ENCODE measurements at places on chromosomes 13 and 19.

DNA sequence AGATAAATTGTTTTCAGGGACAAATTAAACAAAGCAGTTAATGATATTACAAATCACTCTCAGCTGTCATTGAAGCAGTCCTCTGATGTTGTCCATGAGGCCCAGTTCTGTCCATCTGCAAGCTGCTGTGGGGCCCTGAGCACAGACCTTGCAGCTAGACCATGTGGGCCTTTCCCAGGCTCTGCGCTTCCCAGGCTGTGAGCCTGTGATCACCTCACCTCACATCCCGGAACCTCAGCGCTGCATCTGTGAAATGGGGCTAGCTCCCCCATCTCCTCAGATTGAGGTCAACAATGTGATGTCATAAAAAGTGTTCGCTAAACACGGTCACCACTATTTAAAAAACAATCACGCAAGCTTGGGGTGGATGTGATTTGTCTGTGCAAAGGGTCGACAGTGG, 51.9 kb upstream of the UQCRFS1 start:
- no peak for DNase-seq

DNA sequence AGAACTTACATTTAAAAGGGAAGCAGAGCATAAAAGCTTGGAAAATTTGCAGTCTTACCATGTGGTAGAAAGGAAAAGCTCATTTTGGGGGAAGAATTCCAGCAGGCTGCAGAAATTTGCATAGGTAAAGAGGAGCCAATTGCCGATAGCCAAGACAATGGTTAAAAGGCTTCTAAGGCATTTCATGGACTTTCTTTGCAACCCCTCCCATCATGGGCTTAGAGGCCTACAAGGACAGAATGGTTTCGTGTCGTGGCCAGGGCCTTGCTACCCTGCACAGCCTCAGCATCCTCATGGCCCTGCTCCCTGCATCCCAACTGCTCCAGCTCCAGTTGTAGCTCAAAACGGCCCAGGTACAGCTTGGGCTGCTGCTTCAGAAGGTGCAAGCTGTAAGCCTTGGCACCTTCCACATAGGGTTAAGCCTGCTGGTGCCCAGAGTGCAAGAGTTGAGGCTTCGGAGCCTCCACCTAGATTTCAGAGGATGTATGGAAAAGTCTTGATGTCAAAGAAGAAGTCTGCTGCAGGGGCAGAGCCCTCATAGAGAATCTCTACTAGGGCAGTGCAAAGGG, 420.3 kb downstream of the PCDH17 start:
- no peak for DNase-seq

- no peak for DNase-seq
Observed at GRCh38 chr19:49436381-49437017, 4.8 kb downstream of the SLC17A7 start.

DNA sequence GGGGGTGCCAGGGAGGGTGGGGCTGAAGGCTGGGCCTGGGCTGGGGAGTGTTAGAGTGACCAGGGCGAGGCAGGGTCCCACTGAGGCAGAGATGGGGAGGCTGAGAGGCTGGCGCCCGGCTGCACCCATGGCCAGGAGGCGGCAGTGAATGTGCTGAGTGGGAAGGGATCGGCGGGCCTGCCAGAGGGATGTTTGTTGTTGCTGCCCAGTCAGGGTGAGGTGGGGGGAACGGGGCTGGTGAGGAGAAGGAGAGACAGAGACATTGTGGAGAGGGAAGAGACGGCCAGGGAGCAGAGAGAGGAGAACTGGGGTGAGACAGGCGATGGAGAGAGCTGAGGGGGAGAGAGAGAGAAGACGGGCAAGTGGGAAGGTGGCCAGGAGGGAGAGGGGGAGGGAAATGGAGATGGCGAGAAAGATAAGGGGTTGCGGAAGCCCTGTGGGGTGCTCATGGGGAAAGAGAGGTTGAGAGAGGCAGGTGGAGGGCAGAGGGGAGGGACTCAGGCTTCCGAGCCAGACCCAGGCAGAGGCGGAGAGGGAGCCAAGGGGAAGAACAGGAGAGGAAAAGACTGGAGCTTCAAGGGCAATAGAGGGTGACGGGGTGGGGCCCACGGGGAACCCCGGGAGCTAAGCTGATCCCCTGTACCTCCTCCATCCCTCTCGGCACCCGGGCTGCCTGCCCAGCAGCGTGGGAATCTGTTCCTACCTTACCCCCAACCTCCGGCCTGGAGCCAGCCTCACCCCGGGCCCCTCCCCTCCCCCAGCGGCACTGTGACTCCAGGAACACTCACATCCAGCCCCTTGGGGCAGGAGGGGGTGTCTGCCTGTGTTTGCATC, 690 bp upstream of the B3GNT8 start:
- DNase-seq: peak; percentile 16

DNA sequence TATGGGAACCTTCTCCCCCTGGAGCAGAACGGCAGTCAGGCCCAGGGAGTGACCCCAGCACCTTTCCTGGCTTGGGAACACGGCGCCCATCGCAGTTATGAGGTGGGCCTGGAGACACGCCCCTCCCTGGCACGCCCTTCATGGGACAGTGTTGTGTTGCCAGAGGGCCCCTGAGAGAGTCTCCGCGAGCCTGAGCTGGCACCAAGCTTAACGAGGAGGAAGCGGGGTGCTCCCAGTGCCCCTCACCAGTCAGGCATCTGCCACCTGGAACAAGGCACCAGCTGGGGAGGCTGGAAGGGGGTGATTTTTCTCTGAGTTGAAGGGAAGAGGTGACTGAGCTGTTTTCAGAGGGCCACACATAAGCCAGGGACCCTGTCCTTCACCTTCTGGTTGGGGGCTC, 180.6 kb downstream of the KDM4B start:
- no peak for DNase-seq

- DNase-seq: no peak
Observed at GRCh38 chr13:94267581-94268366, 211.7 kb downstream of the DCT start.

DNA sequence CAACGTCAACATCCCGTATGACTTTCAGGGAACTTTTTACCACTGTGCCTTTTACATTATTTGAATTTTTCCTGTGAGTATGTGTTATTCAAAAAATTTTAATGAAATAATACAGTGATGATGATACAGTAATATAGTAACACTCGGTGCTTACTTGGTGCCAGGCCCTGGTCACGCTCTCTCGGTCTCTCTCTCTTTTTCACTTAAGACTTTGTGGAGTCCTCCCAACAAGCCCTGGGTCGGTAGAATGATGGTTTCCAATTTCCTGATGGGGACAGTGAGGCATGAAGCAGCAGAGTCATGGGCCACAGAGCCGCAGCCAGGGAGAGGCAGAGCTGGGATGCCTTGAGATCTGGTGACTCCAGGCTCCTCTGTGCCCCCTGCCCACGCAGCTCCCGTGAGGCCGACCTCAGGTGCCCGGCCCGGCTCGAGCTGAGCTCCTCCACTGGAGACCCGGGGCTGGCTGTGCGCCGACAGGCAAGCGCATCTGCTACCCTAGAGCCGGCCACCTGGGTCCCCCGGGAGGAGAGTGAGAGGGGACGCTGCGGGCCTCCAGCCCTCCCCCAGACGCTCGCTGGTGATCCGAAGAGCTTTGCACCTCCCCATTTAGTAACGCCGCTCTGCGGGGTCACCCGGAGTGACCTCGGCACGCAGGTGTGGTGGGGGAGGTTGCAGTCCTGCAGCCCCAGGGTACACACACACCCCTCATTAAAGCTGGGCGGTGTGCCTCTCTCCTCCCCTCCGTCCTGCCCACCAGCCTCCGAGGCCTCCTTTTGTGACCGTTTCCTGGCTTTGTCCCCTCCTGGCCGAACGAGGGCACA, 4.4 kb upstream of the SBK3 start:
- DNase-seq: no peak

DNA sequence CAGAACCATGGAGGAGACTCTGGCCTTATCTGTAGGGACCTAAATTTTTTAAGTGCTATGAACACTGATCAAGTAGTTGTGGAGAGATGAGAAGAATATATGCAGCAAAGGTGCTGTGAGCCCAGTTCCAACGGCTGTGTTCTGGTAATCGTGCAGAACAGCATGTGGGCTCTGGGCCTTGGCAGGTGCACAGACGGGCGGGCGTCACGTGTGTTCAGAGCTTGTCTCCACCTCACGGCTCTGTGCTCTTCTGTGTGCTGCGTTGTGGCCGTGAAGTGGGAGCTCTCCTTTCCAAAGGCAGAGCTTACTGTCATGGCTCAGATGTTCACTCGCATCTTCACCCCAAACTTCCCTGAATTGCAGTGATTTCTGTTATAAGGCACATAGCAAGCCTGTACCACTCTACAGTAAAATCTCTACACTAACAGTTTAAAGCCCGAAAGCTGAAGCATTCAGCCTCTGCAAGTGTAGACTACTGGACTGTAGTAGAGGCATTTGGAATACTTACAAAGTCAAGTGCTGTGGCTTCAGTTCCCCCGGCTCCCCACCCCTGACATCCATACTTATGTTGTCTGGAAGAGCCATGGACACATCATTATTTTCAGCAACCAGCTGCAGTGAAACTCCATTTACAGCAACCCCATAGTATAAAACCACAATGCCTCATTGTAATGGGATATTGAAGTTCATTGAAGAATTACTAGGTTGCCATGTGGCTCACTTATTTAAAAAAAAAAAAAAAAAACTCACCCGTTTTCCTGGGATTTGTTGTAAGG, 27.5 kb upstream of the TEX29 start:
- DNase-seq: no peak

- no peak for DNase-seq
Observed at GRCh38 chr13:76929320-76929719, 19.0 kb upstream of the ACOD1 start.

GRCh38 chr19:34766386-34766785, 6.6 kb downstream of the ZNF599 start:
- DNase-seq: no peak

GRCh38 chr19:30263830-30264381, 108.3 kb upstream of the ZNF536 start:
- no peak for DNase-seq

DNA sequence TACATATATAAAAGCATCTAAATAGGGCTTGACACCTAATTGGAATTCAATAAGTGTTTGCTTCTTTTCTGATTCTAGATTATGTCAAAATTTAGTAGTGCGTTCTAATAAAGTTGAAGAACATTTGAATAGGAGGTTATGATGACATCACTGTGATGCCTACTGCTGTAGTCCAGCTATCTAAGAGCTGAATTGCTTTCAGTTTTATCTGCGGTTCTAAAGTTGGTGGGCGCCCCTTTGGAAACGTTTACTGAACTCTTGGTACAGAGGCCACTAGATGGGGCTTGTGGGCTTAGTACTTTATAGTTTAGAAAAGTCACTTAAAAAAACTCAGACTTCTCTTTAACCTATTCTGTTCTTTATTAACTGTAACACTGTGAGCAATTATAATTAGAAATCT, 776.9 kb downstream of the GPC5 start:
- no peak for DNase-seq

DNA sequence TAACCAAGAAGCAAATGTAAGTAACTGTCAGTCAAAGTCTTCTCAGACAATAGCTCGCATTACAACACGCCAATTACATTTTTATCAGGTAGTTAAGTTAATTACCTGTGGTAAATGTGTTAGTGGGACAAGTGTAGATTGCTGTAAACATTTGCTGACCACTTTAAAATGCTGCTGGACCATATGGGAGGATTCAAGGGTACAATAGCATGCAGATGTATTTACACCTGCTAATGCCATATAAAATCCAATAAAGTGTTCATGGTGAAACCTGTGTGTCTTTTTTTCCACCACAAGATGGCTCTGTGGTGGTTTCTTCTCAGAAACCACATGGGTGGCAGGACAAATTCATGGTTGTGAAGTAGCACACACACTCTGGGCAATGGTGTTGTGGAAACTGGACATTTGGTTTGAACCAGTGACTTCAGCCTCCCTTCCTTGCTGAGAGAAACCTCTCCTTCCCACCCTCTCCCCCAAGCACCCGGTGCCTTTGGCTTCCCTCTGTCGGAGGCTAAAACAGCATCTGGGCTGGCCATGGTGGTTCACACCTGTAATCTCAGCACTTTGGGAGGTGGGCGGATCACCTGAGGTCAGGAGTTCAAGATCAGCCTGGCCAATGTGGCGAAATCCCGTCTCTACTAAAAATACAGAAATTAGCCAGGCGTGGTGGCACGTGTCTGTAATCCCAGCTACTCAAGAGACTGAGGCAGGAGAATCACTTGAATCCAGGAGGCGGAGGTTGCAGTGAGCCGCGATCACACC, 18.1 kb upstream of the GTF3A start:
- DNase-seq: no peak

DNA sequence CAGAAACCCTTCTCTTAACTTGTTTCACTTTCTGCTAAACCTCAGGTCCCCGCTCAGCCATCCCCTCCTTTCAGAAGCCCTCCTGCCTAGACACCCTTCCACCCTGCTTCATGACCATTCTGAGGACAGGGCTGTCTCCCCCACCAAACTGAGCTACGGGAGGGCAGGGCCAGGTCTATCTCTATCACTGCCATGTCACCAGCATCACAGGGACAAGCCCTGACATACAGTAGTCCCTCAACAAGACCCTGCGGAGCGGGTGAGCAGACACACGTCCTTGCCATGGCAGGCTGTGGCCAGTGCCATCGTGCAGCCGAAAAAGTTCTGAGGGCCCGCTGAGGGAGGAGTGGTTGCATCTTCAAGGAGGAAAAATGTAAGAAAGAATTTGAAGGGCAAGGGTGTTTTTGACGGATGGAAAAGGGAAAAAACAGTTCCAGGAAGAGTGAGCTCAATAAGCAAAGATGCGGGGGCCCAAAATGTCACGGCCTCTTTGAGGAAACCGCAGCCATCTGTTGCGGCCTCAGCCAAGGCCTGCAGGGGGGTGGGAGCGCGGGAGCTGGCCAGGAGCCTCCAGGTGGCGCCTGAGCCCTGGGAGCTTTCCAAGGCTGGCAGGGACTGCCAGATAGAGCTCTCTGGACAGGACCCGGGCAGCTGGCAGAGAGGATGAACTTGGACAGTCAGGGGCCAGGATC, 8.1 kb downstream of the PTGIR start:
- no peak for DNase-seq

DNA sequence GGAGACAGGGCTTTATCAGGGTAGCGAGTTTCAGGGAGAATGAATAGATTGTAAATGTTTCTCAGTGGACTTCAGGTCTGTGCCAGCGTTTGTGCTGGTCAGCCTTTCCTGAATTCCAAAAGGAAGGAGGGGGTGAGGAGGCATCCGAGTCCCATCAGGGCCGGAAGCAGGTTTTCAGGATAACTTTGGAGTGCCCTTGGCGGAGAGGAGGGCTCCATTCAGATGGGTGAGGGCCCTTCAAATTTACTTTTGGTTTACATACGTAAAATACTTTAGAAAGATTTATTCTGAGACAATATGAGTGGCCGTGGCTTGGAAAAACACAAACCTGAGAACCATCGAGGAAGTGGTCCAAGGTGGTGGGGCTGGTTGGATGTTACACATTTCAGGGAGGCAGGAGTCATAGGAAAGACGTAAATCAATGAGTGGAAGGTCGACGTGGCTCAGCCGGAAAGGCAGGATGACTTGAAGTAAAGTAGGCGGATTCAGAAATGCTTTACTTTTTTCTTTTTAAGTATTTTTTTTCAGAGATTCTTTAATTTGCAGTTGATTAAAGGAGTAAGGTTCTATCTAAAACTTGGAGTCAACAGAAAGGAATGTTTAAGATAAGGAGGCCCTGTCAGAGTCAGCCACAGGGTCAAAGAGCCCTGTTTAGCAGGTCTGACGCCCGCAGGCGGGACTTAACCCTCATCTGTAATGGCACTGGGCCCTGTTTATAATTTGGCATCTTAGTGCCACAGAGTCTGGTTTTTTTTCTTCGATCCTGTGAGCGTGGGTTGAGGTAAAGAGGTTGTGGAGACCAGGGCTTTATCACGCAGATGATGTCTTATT, 32.8 kb downstream of the ATP11A start:
- no peak for DNase-seq

All from stimulated activated CD8-positive, alpha-beta memory T cell treated with anti-CD3 and anti-CD28 coated beads, Interleukin-2, amount 100 ng/mL, for 1 hour (primary cell).